CD4-positive, alpha-beta T cell (primary cell): ENCODE measurements at places on chromosomes 1 and 21.

DNA sequence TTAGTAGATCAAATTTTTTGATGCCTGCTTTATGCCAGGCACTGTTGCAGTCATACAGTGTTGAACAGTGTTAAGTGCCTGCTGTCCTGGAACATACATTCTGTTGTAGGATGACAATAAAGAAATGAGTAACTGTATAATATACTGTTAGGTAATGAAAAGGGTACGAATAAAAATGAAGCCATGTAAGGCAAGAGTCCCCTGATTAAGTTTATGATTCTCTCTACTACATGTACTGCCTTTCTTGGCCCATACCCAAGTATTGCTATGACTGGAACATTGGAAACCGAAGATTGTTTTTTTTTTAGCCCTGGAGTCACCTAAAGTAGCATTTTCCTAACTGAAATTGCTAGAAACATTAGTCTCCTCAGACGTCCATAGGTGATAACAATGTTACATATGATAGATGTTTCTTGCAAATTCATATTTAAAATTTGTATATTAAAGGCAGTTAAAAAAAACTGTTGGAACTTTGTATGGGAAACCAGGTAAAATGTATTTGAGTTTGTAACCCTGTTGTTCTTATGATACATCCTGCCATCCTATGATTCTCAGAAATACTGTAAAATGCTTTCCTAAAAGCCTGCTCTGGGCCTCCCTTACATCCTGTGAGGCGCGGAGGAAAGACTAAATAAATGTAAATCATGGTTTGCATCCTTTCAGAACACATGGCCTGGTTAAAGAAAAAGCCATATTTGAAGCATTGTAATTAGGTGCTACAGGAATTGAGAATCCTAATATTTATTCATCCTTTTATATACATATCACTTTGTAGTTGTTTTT lies 5.8 kb downstream of the ATP5PB start:
- DNase-seq: no peak

GRCh38 chr1:11114966-11115365 lies 15.3 kb upstream of the EXOSC10 start:
- no peak for DNase-seq

- no peak for DNase-seq
These were observed 26.0 kb upstream of the ZRANB2 start for GRCh38 chr1:71106658-71107322.

GRCh38 chr21:41684381-41685245 lies 82.2 kb downstream of the RIPK4 start:
- no peak for DNase-seq

- DNase-seq: no peak
These were observed 125.9 kb downstream of the PTPRC start for GRCh38 chr1:198764748-198765147.

GRCh38 chr1:84907095-84907827 lies 14.3 kb upstream of the LPAR3 start:
- DNase-seq: no peak

DNA sequence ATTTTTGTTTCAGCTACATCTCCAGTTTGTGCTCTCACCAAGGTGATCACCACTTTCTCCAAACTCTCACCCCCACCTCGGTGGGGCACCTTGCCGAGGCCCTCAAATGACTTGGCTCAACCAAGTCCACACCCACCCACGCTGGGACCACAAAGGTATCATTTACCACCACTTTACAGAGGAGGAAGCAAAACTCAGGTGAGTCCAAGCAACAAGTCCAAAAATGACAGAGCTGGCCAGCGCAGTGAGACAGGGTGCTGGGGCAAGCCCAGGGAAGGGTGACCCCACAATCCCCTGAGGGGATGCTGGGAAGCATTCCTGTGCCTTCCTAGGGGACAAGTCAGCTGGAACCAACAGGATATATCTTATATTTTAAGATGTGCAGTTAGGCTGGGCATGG lies 24.7 kb downstream of the SSBP3 start:
- DNase-seq: no peak

DNA sequence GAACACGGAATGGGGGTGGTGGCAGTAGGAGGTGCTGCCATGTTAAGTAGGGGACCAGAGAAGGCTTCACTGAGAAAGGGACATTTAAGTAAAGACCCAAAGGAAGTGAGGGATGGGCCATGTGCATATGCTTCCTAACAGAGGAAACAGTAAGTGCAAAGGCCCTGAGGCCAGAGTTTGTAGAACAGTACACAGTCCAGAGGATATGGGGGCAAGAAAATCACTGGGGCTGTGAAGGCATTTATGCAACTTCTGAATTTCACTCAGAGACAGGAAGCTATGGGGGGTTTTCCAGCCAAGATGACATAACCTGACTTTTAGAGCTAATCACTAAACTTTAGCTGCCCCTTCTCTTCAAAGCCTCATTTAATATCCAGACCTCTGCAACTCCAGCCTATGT lies 202.5 kb upstream of the EDN2 start:
- DNase-seq: no peak

DNA sequence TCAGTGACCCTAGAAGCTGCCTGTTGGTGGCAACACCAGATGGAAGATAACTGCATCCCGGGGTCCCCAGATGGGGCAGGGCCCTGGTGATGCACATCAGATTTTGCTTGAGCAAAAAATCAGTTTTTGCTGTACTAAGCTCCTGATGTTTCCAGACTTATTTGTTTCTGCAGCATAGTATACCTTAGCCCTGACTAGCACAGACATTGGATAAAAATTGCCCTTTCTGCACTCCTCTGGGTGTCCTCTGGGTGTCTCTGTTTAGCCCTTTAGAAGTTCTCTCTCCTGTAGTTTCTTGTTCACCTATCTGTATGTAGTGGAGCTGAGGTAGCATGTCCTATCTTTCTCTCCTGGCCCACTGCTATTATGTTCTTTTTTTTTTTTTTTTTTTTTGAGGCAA lies 30.3 kb upstream of the PLA2G2C start:
- DNase-seq: no peak

DNA sequence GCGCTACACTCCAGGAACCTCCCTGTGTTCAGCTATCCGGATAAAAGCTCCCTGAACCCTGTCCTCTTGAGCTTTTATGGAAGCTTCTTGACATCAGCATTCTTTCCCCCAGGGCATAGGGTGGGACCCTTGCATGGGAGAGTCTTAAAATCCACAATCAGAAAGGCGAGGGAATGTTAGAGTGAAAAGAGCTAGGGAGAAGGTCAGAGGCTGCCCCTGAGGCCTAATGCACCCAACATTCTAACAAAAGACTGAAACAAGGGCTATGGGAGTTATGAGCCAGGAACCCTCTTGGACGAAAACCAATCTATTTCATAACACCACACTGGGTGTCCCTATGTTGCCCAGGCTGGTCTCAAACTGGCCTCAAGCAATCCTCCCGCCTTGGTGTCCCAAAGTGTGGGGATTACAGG lies 36.7 kb downstream of the NEK2 start:
- no peak for DNase-seq

GRCh38 chr1:15153842-15154479 lies 414 bp downstream of the TMEM51 start:
- no peak for DNase-seq

GRCh38 chr1:64039390-64039926 lies 164.0 kb upstream of the UBE2U start:
- no peak for DNase-seq

DNA sequence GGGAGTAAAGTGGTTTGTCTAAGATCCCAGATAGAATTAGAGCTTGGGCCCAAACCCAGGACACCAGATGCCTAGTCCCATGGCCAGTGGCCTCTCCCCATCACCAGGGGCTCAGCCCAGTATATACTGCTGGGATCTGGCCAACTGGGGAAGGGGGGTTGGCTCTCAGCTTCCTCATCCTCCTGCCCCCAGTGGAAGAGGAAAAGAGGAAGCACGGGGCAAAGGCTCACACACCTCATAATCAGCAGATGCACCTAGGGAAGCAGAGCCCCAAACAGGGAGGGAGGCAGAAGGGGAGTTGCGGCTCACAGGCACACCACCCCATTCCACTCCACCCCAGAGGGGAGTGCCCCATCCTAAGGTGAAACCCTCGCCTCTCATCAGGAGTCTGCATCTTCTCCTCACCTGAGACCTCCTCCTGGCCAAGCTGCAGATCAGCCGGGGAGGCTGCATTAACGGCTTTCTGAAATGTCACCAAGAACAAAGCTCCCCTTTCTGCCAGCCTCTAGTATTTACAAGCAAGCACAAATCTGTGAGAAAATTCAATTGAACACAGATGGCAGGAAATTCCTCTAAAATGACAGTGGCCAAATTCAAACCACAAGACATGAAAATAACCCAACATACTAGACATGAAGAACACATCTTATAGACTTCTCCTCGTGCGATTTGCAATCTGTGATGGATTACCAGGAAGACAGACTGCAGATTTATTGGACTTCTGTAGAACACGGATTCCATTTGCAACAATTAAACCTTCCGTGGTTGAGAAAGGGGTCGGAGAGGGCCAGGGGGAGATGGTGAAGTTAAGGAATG lies 82.8 kb downstream of the GLIS1 start:
- DNase-seq: no peak

- DNase-seq: no peak
These were observed 83.0 kb upstream of the GNG12 start for GRCh38 chr1:67916140-67916886.

GRCh38 chr1:227321035-227321434 lies 2.7 kb upstream of the CDC42BPA start:
- no peak for DNase-seq

DNA sequence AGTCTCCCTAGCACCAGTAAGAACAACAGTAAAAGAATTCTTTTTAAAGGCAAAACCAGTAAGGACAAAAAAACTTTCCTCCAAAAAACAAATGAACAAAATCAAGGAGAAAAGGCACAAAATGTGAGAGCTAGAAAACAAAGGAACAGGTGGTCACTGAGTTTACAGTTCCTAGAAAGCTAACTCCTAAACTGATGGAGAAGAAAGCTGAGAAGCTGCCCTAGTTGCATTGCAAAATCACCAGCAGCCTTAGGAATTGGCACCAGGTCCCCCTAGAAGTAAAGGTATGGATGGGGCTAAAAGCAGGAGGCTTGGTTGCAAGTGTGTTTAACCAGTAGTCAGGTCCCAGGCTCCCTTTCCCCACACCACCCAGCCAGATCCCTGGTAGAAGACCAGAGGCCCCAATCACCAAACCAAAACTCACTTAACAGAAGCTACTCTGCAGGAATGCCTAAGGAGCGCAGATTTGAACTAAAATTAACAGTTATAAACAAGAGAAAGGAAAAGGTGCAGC lies 47.6 kb downstream of the RAB3GAP2 start:
- DNase-seq: no peak

DNA sequence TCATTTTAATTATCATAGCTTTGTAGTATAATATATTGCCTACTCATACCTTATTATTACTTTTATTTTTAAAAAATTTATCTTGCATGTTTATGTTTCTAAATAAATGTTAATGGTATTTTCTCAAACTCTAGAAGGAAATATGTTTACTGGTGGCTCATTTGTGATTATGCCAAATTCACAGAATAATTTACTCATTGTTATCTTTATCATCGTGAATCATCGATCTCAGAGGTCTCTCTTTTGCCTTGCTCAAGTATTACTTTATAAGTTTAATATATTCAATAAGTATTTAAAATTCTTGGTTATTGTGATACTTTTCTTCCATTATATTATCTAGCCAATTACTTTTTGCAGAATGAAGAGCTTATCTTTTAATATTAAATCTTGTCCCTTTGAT lies 836.7 kb upstream of the ADAMTS5 start:
- DNase-seq: no peak

GRCh38 chr1:241408170-241408569 lies 51.2 kb upstream of the RGS7 start:
- DNase-seq: no peak

DNA sequence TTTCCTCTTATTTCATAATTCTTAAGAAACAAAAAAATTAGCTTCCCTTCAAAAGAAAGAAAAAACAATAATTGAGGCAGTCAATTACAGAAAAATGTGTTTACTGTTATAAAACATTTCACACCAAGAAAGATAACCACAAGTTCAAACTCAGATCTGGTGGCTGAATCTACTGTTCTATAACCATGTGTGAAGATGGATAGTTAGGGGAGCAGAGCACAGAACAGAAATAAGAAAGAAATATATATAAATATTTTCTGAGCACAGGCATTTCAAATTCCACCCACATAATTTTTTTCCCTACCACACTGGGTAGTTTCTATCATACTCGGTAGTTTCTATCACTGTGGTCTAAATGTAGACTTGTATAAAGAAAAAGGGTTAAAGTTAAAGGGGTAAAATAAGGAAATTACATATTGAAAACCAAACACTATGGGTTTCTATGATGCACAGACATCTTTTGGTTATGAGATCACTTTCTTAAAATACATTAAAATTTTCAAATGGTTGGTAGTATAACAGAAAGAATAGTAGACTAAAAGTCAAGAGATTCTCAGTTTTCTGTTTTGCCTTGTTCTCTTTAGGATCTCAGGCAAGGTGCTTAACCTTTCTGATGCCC lies 10.8 kb downstream of the LYST start:
- DNase-seq: no peak

GRCh38 chr1:37932759-37933158 lies 14.1 kb downstream of the INPP5B start:
- no peak for DNase-seq

- no peak for DNase-seq
These were observed 24.0 kb downstream of the TMEM53 start for GRCh38 chr1:44650159-44650831.

- DNase-seq: no peak
These were observed 3.7 kb downstream of the HES3 start for GRCh38 chr1:6247651-6248050.

GRCh38 chr1:159560599-159560998 lies 24.8 kb upstream of the OR10J5 start:
- DNase-seq: no peak
